Activated T-cell treated with anti-CD3 and anti-CD28 coated beads for 4 hours (primary cell): ENCODE measurements at places on chromosomes 7 and 10.

DNA sequence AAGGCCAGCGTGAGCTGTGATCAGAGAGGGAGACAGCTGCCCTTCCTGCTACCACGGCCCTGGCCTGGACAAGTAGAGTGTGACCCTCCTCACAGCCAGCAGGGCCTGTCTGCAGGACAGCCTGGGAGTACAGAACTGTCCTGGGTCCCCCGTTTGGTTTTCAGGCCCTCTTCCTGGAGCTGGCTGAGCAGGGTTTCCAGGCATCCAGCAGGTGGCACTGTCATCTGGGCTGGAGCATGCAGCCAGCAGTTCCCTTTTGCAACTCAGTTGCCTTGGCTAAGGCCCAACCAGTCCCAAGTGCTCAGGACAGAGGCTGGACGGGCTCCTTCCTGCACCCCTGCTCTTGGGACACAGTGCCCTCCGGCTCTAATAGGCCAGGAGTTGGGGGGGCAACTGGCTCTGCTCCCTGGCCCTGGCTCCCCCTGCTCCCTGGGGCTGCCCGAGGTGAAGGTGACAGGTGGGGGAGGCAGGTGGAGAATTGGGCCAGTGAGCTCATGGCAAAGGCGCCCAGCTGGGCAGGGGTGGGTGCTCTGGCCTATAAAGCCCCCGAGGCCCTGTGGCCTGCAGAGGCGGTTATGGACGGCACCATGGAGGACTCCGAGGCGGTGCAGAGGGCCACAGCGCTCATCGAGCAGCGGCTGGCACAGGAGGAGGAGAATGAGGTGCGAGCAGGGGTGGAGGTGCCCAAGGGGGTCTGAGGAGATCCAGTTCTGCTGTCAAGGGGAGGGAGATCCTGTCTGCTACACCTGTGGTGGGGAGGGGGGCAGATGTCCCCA, at the start of gene ANKRD2:
ANKRD2 (plus strand) TSS at position 566 of the 776 bp plus-strand sequence; CDS start at position 576, 10 bp downstream.
- peak; percentile 23 for DNase-seq

GRCh38 chr10:27506280-27506679, 2.2 kb downstream of the RAB18 start:
- DNase-seq = no peak

DNA sequence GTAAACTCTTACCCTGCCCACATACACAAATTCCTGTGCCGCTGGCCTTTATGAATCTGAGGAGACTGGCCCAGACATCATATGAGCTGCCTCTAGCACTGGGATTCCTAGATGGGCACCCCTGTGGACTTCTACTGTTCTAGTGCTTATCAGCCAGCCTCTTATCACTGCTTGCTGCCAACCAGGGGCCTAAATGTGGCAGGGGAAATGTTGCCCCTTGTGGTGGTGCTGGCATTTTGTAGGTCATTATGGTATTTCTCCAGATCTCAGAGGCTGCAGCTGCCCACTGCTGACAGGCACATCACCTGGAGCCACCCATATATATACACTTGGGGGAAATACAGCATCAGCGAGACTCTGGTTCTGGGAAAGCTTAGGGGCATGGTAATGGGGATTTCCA, 5.4 kb downstream of the SFR1 start:
- no peak for DNase-seq

DNA sequence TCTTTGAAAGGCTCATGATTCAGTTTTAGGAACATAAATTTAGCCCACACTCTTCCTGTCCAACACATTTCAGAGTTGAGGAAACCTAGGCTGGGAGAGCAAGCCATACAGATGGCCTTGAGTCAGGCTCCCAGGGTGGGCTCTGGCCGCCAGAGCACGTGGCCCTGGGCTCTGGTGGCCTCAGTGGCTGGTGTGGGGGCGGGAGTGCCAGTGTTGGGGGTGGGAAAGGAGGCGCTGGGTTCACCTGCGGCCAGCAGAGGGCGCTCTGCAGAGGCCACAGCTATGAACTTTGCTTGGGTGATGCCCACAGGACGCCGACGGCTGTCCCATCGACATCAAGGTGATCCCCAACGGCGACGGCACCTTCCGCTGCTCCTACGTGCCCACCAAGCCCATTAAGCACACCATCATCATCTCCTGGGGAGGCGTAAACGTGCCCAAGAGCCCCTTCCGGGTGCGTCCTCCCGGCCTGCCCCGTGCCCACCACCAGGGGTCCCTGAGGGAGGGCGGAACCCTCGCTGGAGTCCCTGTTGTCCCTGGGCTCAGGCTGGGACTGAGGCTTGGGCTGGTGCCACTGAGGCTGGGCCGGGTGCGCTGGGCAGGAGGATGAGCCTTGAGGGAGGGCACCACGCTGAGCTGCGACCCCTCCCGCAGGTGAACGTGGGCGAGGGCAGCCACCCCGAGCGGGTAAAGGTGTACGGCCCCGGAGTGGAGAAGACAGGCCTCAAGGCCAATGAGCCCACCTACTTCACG, 11.9 kb downstream of the FLNC start:
- DNase-seq = peak; percentile 43

GRCh38 chr7:41912851-41913567, 210.1 kb upstream of the INHBA start:
- no peak for DNase-seq

DNA sequence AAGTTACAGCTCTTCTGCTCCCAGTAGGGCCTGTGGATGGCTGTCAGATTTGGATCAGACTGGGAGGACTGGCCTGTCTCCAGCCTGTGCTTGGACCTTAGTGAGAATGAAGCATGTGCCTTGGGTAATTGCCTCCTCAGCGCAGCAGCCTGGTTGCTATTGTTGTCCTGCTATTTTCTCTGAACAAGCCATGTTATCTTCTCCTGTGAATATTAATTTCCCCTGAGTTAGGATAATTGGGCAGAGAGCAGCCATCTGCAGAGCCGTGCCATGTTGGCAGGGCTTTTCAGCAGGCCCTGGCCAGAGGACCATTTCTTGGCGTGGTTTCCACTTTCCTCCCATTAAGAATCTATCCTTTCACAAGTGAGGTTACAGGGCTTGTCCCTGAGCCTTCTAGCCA, 497.3 kb downstream of the SORCS3 start:
- DNase-seq = no peak

- no peak for DNase-seq
These were observed 51.9 kb downstream of the OAT start for GRCh38 chr10:124366825-124367224.

DNA sequence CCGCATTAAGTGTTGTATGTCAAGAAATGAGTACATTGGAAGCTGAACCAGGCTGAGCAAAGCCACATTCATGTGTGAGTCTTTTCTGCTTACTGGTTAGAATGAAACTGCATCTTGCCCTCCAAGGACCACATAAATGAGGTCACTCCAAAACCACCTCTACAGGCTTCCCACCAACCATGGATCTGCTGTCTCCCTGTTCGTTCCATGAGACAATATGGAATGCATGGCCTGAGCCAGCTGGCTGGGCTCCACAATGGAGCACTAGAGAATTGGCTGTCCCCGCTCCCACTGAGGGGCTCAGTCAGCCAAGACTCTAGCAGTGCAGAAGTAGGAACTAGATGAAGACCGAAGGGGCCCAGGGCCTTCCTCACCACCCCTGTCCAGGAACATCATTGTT, 120.8 kb downstream of the TNS3 start:
- no peak for DNase-seq

GRCh38 chr10:131431533-131431932, 120.0 kb upstream of the TCERG1L start:
- DNase-seq = no peak

DNA sequence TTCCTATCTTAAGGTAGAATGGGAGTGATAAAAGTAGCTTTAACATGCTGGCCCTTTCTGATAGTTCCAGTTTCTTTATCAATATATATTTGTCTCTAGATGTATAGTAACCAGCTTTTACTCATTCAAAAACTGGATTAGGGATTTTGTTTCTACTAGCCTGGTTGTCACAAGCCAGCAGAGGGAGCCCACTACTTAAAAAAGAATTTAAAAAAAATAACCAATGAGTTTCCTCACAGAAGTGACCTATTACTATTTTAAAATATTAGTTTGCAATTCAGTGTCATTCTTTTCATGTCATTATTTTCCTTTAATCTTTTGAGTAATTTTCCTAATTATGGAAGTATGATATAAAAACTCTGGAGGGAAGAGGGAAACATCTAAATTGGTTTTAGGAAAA, 142.1 kb downstream of the PHTF2 start:
- no peak for DNase-seq
